ENCODE measurements at places on chromosomes 6 and 20. TPM values are rescaled to one million over a fixed set of nuclear protein-coding genes. Genes with fewer than 3 reads are reported as not detected.

The SLC22A1 gene
- 3.2 TPM for total RNA-seq

The VAPB gene
- total RNA-seq = 57.6 TPM

The PHACTR3 gene
- total RNA-seq = 0.14 TPM

The NKX2-2 gene
- not detected for total RNA-seq

The SLC22A7 gene
- not detected for total RNA-seq

The TUBB1 gene
- total RNA-seq = not detected

DNA sequence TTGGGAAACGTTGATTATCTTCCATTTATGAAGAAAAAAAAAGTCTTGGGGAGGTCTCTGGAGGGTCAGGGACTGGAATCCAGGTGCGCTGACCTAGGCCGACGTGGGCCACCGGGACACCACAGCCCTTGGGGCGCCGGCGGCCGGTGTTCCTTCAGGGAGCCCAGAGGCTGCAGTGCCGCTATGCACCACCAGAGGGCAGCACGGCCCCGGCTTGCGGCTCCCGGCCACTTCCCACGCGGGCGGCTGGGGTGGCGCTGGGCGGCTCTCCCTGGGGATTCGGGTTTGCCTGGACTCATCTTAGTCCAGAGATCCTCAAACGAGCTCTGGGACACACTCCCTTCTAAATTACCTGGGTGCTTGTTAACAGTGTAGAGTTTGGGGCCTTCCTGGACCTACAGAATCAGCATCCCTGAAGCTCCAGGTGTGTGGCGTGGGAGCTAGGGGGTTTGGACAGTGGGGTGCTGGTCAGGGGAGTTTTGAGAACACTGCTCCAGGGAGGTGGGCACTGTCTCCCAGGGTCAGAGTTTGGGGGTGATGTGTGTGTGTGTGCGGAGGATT is 23.0 kb upstream of the GTSF1L start:
- H3K27me3 ChIP-seq = no peaks in the 10 kb centered on the region
- no peak overlapping the region for H3K4me3 ChIP-seq
- H3K36me3 ChIP-seq = no peaks in the 10 kb centered on the region
- H3K27ac ChIP-seq = no peak overlapping the region

DNA sequence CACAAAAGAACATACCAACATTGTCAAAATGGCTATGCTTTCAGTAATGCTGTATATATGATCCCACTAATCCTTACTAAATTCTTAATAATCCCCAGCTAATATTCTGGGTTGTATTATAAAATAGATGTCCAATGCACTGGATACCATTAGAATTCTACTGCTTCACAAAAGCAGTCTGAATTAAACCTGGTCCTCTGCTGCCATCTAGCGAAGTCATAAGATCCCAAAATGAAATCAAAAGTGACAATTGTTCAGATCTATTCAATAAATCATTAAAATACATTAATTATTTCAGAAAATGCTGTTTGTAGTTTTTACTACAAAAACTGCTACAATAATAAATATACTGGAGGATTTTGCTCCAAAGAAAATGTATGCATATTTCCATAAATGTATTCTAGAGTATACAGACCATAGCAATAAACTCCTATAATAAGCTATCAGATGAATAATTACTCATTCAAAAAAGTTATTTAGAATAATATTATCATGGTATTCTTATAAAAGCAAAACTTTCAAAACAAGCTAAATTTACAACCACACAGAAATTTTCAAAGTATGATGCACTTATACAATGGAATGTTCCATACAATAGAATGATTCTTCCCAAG is 92.6 kb downstream of the RNGTT start:
- peak; percentile 36 for DNase-seq
- peaks cover 19% of the 10 kb centered on the region for H3K4me1 ChIP-seq
- no peaks in the 10 kb centered on the region for H3K36me3 ChIP-seq
- H3K4me3 ChIP-seq = no peak overlapping the region

GRCh38 chr6:93164781-93165180 is 254.6 kb downstream of the EPHA7 start:
- no peak overlapping the region for H3K4me3 ChIP-seq
- H3K36me3 ChIP-seq = no peaks in the 10 kb centered on the region
- peak; percentile 31 for DNase-seq
- no peaks in the 10 kb centered on the region for H3K4me1 ChIP-seq
- H3K27ac ChIP-seq = no peak overlapping the region

- no peak for DNase-seq
- H3K27ac ChIP-seq = no peak overlapping the region
- no peaks in the 10 kb centered on the region for H3K27me3 ChIP-seq
- H3K4me3 ChIP-seq = peak overlapping the region; percentile 90
Measured at GRCh38 chr20:58982406-58983114, 1.5 kb downstream of the NELFCD start.

DNA sequence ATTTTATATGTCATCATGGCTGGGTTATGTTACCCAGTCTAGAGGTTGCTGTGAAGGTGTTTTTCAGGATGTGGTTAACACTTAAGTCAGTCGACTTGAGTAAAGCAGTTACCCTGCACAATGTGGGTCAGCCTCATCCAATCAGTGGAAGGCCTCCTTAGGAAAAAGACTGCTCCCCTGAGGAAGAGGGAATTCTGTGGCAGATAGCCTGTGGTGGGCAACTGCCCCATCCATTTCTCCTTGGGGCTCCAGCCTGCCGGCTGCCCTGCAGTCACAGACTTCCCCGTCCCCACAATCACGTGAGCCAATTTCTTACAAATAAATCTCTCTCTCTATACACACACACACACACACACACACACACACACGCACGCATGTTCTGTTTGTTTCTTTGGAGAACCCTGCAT is 34.5 kb upstream of the MPC1 start:
- H3K27ac ChIP-seq = no peak overlapping the region
- peaks cover 3% of the 10 kb centered on the region for H3K36me3 ChIP-seq
- no peaks in the 10 kb centered on the region for H3K27me3 ChIP-seq
- no peak for DNase-seq
- no peak overlapping the region for H3K4me3 ChIP-seq

GRCh38 chr6:106220485-106220884 is 105.1 kb downstream of the ATG5 start:
- no peak overlapping the region for H3K27ac ChIP-seq
- no peaks in the 10 kb centered on the region for H3K4me1 ChIP-seq
- no peak overlapping the region for H3K4me3 ChIP-seq
- no peak for DNase-seq
- H3K27me3 ChIP-seq = no peaks in the 10 kb centered on the region
- no peaks in the 10 kb centered on the region for H3K36me3 ChIP-seq

GRCh38 chr6:156336089-156336488 is 441.1 kb upstream of the ARID1B start:
- H3K27me3 ChIP-seq = no peaks in the 10 kb centered on the region
- no peak overlapping the region for H3K27ac ChIP-seq
- DNase-seq = no peak
- H3K4me1 ChIP-seq = no peaks in the 10 kb centered on the region

- H3K36me3 ChIP-seq = peaks cover 34% of the 10 kb centered on the region
- H3K27me3 ChIP-seq = no peaks in the 10 kb centered on the region
- H3K27ac ChIP-seq = no peak overlapping the region
- no peaks in the 10 kb centered on the region for H3K4me1 ChIP-seq
- DNase-seq = no peak
- no peak overlapping the region for H3K4me3 ChIP-seq
Measured at GRCh38 chr20:33853507-33853813, 42.3 kb downstream of the CHMP4B start.

DNA sequence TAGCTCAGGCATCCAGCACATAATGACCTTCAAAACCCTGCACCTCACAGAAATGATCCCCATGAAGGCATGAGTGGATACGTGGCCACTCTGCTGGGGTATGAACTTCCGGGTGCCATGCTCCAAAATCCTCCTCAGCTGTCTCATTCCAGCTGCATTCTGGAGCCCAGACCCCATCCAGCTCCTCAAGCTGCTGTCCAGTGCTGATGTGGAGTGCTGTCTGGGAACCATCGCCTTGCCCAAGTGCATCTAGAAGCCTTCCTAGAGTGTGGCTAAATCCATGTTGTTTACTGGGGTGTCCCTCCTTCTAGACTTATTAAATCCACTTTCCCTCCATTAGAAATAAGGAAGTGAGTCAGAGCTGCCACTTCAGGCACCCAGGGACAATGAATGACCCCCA is 130.8 kb upstream of the PTPRT start:
- DNase-seq = no peak
- H3K27me3 ChIP-seq = no peaks in the 10 kb centered on the region
- H3K4me3 ChIP-seq = no peak overlapping the region
- no peaks in the 10 kb centered on the region for H3K36me3 ChIP-seq
- H3K4me1 ChIP-seq = no peaks in the 10 kb centered on the region

GRCh38 chr6:11381801-11382513 is 149.5 kb upstream of the NEDD9 start:
- H3K4me1 ChIP-seq = no peaks in the 10 kb centered on the region
- no peak overlapping the region for H3K27ac ChIP-seq
- H3K36me3 ChIP-seq = no peaks in the 10 kb centered on the region
- DNase-seq = no peak
- no peak overlapping the region for H3K4me3 ChIP-seq
- H3K27me3 ChIP-seq = no peaks in the 10 kb centered on the region

DNA sequence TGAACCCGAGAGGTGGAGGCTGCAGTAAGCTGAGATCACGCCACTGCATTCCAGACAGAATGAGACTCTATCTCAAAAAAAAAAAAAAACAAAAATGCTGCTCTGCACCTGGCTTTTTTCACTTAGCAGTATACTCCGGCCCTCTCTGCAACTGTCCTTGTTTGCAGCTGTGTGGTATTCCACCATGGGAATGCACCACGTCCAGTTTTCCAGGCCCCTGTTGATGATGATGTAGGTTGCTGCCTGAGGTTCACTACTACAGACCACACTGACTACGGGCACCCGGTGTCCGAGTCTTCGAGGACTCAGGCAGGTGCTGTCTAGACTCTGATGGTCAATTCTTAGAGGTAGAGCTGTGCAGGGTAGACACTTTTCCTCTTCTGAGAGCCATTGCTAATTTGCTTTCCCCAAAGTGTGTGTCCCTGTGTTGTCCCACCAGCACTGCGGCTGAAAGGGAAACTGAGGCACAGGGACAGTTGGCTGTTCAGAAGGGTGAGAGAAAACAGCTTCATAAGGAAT is 56.5 kb downstream of the UBE2V1 start:
- no peak overlapping the region for H3K27ac ChIP-seq
- DNase-seq = no peak
- H3K4me3 ChIP-seq = no peak overlapping the region

DNA sequence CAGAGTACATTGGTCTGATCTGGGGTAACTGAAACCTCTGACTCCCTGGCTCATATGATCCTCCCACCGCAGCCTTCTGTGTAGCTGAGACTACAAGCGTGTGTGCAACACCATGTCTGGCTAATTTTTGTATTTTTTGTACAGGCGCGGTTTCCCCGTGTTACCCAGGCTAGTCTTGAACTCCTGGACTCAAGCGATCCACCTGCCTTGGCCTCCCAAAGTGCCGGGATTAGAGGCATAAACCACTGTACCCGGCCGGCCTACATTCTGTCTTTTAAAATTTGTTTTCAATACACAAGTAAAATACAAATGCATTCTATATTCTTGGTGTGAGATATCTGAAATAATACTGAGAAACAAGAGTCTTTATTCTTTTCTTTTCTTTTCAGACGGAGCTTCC is 1.7 kb upstream of the CBFA2T2 start:
- no peaks in the 10 kb centered on the region for H3K36me3 ChIP-seq
- DNase-seq = no peak
- no peak overlapping the region for H3K27ac ChIP-seq
- no peak overlapping the region for H3K4me3 ChIP-seq
- no peaks in the 10 kb centered on the region for H3K27me3 ChIP-seq

DNA sequence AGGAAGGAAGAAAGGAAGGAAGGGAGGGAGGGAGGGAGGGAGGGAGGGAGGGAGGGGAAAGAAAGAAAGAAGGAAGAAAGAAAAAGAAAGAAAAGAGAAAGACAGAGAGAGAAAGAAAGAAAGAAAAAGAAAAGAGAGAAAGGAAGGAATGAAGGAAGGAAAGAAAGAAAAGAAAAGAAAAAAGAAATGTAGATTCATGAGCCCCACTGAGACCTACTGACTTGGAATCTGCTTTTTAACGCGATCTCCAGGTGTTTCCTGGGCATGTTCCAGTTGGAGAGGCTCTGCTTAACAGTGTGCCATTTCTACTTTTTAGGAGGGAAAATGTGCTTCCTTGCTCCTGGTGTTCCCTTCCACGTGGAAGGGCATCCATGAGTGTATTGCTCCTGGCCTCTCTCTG is 16.4 kb downstream of the DEFB132 start:
- H3K27ac ChIP-seq = no peak overlapping the region
- no peaks in the 10 kb centered on the region for H3K36me3 ChIP-seq
- H3K4me3 ChIP-seq = no peak overlapping the region
- H3K27me3 ChIP-seq = no peaks in the 10 kb centered on the region

DNA sequence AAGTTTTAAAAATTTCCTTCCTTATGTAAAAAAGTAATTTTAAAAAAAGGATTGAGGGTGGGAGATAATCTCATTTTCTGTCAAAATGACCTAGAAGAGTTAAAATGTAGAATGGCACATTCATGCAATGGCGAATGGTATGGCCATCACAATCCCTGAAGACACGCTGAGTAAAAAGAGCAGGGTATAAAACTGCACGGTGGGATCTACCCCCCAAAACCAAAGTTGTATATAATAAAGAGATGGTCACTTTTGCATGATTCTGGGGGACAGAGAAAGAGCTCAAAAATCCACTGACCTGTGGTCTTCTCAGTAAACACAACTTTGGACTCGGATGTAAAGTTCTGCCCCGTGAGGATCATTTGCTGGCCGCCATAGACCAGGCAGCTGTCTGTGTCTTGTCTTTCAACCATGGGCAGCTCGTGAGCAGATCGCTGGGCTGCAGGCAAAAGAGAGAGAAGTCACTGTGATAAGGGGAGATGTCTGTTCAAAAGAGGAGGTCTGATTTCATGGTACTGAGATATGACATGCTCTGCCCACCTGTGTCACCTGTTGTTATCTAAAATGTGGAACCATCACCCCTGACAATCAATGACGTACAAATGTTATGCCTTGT is 88.2 kb downstream of the NFATC2 start:
- DNase-seq = no peak
- H3K27ac ChIP-seq = no peak overlapping the region
- H3K4me3 ChIP-seq = no peak overlapping the region
- peaks cover 18% of the 10 kb centered on the region for H3K4me1 ChIP-seq
- no peaks in the 10 kb centered on the region for H3K27me3 ChIP-seq

DNA sequence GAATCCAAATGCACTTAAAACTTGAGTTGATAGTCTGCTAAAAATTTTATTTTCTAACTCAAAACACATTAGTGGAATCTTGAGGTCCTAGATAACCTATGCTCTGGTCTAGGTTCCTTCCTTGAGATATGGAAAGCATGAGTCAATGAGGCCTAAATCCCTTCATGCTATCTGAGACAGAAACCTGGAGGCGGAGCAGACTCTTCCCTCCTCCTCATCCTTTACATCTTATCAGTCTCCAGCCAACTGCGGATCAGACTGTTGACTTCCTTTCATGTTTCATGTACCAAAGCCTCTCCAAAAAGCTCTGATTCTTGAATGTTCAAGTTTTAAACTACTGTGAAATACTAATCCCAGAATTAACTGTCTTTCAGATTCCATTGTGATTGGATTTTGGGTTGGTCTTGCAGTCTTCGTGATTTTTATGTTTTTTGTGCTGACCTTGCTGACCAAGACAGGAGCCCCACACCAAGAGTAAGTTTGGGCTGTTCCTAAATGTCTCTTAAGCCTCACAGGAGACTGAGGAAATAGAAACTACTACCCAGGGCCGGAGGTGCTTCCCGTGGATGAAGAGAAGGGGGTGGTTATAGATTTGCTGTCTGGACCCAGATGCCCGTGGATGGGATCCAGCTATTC is 29.1 kb downstream of the MRAP2 start:
- DNase-seq = no peak
- no peak overlapping the region for H3K4me3 ChIP-seq
- no peaks in the 10 kb centered on the region for H3K4me1 ChIP-seq
- no peak overlapping the region for H3K27ac ChIP-seq
